ENCODE measurements at places on chromosomes 5 and 9.

DNA sequence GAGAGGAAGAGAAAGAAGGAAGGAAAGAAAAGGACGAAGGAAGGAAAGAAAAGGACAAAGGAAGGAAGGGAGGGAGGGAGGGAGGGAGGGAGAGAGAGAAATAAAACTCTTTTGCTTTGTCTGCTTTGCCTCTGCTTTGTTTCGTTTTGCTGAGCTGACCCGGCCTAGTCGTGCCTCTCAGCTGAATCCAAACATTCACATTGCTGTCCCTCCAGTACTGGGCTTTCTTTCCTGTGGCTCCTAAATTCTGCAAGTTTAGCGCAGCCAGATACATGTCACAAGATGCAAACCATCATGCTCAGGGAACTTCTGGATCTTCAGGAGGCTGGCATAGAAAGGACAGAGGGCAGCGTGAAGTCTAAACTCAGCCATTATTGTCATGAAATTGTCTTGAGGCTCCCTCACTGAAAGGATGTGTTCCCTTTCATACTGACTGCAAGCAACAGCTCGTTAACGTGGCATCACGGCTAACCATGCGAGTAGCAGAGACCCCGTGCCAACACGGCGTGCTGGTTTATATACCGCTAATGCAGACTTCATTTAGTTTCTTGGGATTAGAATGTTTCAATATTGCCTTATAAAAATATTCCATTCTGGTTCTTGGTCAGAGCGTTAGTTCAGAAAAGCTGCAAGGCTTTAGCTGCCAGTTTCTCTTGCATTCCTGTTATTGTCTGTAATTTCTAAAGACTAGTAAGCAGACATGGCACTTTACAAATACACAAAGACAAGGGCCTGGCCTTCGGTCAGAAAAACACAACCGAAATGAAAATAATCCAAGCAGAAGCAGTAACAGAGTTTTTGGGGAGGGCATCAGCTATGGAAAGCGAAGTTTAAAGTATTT lies 94.2 kb downstream of the TMEM174 start:
- DNase-seq, result no peak

GRCh38 chr9:126494264-126494663 lies 119.5 kb upstream of the LMX1B start:
- no peak for DNase-seq

GRCh38 chr9:81819859-81820546 lies 108.2 kb upstream of the SPATA31D4 start:
- no peak for DNase-seq

GRCh38 chr5:157520911-157521703 lies 54.5 kb downstream of the ADAM19 start:
- no peak for DNase-seq

- DNase-seq, result no peak
Observed at GRCh38 chr5:116303810-116304209, 219.0 kb downstream of the COMMD10 start.

- no peak for DNase-seq
Observed at GRCh38 chr5:9197881-9198260, 348.0 kb downstream of the SEMA5A start.

- DNase-seq, result no peak
Observed at GRCh38 chr5:151937851-151938250, 13.2 kb upstream of the GLRA1 start.

- no peak for DNase-seq
Observed at GRCh38 chr9:88889386-88889785, 101.9 kb upstream of the S1PR3 start.

- no peak for DNase-seq
Observed at GRCh38 chr5:151081431-151082281, 822 bp upstream of the TNIP1 start.

- no peak for DNase-seq
Observed at GRCh38 chr5:142753116-142753631, 17.0 kb upstream of the ARHGAP26 start.

GRCh38 chr5:113652161-113652560 lies 138.7 kb downstream of the YTHDC2 start:
- DNase-seq, result no peak

DNA sequence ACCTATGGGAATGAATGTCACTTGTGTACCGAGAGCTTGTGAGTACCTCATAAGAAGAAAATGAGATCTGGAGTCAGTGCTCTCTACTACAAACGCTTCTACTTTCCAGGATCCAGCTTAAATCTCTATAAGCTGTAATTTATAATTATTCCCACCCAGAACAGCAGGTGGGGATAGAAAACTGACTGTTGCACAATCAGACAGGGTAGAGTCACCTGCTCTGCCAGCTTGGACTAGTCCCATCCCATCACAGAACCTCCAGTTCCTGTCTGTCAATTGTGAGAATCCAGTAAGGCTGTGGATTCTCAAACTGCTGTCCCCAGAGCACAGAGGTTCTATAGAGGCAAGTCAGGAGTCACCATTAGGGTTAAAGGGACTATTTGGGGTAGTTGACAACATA lies 2.0 kb downstream of the SPINK7 start:
- DNase-seq, result no peak

DNA sequence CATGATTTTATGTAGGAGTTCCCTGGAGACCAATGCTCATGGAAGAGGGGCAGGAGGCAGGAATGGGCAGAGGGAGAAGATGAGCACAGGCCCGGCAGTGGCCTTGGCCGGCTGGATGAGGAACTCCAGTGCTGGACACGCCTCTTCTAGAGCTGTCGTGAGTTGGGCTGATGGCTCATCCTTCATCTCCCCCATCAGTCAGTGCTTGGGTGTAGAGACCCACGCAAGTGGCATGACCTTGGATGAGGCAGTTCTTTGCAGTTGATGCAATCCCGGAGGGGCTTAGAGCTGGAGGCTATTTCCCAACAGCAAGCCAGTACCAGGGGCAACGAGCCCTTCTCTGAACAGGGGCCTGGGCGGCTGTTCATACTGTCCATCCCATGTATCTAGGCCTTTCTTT lies 25.5 kb upstream of the ARAP3 start:
- no peak for DNase-seq

DNA sequence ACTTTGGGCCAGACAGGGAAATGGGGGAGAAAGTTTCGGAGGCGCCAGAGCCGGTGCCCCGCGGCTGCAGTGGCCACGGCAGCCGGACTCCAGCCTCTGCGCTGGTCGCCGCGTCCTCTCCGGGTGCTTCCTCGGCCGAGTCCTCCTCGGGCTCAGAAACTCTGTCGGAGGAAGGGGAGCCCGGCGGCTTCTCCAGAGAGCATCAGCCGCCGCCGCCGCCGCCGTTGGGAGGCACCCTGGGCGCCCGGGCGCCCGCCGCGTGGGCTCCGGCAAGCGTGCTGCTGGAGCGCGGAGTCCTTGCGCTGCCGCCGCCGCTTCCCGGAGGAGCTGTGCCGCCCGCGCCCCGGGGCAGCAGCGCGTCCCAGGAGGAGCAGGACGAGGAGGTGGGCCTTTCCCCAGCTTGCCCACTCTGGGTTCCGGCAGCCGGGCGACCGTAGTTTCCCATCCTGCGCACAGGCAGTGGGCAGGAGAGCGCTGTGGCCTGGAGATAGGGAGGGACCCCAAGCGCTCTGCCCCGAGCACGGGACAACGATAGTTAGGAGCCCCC lies 516 bp downstream of the MAST4 start:
- DNase-seq, result no peak

DNA sequence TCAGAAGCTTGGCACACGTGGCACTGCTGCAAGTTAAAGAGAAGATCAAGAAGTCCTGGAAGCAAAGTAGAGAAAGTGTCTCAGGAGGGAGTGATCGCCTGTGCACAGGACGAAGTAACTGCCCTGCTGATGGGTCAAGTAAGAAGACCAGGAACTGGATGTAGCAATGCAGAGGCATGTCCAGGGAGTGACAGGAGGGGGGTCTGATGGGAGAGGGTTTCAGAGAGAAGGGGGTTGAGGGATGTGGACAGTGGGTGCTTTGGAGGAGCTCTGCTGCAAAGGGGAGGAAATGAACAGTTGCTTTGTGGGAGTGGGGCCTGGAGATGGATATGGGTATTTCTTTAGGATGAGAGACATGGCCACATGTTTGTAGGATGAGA lies 60.2 kb upstream of the PHYKPL start:
- DNase-seq, result no peak

GRCh38 chr9:126617823-126618165 lies 4.1 kb downstream of the LMX1B start:
- no peak for DNase-seq

DNA sequence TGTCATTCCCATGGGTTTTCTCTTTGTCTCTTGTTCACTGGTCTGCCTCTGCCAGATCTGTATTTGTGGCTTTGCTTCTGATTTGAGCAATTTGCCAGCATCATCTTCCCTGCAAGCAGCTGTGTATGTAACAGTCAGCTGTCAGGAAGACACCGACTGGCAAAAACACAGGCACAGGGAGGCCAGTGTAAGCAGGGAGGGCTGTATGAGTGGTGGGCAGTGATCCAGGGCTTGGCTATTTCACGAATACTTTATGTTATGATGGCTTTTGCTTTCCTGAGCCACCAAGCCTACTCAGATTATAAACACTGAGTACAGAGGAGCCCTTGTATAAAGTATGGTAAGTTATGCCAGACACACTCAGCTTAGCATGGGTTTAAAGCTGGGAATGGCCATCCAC lies 11.6 kb downstream of the BNIP1 start:
- DNase-seq, result no peak

DNA sequence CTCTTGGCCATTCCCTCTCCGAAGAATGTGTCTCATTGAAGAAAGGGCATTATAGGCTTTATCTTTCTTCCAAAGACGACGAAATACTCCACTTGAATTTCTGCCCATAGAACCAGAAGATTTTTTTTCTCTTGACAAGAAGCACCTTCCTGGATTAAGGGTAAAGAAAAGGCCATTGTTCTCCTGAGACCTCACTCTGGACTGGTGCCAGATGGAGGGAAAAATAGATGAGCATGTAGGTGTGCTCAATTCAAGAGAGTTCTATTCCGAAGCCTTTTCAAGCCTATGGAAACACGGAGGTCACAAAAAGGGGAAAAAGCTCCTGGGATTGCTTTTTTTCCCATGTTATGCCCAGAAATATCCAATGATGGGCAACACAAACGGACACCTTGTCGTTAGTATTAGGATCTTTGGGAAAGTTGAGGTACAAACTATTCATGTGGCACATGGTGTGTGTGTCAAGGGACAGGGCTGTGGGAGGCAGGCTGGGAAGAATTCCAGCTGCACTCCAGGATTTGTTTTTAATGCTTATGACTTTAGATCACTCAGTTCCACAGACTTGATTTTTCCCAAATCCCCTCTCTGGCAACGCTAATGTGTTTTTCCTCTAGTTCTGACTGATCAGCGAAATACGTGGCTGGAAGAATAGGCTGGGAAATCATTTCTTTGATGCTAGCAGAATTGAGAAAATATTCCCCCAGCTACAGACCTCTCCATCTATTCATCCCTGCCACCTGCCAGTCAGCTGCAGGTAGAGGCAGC lies 89.9 kb downstream of the SIL1 start:
- no peak for DNase-seq

GRCh38 chr5:149388498-149389190 lies 9.6 kb upstream of the IL17B start:
- DNase-seq, result no peak

- no peak for DNase-seq
Observed at GRCh38 chr9:32989660-32990059, 11.8 kb downstream of the APTX start.

DNA sequence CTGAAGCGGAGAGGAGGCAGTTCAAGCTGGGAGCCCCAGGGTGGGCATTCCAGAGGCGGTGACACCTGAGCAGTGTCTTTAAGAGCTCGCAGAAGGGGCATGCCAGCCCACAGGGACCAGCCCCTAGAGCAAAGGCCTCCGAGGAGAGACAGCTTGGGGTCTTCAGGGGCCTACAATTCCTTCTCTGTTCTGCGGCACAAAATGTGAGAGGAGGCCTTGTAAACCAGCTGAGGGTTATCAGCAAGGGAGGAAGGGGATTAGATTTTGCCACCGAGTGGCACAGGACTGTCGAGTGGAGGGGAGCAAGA lies 505 bp upstream of the SIGMAR1 start:
- no peak for DNase-seq

- DNase-seq, result no peak
Observed at GRCh38 chr5:168055961-168056360, 235.5 kb upstream of the WWC1 start.

- no peak for DNase-seq
Observed at GRCh38 chr9:134215420-134215698, 51.0 kb upstream of the RNU6ATAC start.

DNA sequence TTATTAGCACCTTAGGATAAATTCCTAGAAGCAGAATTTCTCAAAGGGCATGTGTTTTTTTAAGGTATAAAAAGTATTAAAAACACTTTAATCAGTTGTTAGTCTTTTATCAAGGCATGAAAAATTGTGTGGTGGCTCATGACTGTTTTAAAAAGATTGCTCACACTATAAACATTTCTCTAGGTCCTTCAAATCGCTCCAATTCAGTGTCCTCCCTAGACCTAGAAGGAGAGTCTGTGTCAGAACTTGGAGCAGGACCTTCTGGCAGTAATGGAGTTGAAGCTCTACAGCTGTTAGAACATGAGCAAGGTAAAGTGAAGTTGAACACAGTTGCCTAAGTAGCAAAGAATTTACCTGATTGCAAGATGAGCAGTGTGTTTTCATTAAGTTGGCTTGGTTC lies 62.0 kb downstream of the GAPVD1 start:
- DNase-seq, result no peak

GRCh38 chr5:178785999-178786398 lies 55.5 kb upstream of the ZNF354A start:
- no peak for DNase-seq

- DNase-seq, result no peak
Observed at GRCh38 chr5:1484730-1485578, 38.8 kb downstream of the LPCAT1 start.

GRCh38 chr5:17398431-17398830 lies 99.6 kb upstream of the TAF11L2 start:
- DNase-seq, result no peak

DNA sequence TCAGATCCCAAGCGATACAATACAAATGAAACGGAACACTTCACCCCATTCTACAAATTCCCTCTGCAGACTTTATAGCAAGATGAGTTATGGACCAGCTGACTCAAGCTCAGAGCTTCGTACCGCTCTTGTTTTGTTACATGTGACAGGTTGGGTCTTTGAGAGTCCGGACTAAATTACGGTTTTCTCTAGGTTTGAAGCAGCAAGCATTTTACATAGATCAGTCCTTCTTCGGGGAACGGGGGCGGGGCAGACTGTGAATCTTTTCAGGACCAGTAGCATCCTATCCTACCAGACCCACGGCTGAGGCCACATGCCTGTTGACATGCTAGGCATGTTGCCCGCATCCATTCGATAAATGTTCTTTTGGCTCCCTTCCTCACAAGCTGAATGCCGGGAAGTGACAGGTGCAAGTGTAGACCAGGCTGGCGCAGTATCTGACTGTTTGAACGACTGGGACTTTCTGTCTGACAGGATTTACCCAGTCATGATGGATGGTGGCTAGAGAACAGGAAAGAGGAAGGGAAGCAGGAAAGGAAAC lies 811.0 kb upstream of the GRAMD2B start:
- DNase-seq, result no peak

DNA sequence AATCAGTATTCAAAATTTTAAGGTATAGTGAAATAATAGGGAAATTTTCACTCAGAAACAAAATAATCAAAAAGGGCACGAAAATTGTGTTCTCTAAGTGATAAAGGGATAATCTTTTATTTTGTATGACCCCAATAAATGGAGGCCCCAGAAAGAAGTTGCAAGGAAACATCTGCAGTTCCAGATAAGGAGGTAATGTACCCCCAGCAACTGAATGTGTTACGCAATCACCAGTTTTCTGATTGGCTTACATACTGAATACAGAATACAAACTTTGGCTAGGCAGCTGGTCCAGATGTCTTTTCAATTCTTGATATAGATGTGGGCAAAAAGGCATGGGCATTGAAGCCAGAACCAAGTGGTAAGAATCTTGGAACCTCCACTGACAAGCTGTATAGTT lies 1.7 kb upstream of the TOPORS start:
- no peak for DNase-seq
